ENCODE measurements at places on chromosomes 12 and 14.
A peak's percentile ranks its signal among the peaks of the same experiment; 100 is the strongest.

DNA sequence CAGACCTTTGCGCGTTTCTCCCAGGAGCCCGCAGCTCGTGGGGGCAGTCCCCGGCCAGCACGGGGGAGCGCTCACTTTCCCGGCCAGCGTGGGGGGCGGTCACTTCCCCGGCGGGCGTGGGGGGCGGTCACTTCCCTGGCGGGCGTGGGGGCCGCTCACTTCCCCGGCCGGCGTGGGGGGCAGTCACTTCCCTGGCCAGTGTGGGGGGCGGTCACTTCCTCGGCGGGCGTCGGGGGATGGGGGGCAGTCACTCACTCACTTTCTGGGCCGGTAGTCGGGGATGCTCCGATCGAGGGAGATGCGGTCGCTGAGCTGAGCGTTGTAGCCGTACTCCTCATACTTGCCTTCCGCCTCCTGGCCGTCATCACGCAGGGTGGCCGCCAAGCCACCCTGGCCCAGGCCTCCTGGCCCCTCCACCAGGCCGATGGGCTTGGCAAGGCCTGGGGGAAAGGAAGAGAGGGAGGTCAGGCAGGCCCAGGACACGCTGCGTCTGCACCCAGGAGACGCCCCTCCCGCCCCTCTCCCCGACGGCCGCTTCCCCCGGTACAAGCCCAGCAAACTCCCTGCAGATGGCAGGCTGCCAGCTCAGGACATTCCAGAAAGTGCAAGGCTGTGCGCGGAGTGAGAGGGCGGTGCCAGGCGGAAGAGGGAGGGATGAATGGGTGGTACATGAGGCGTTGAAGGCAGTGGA lies 43.3 kb downstream of the GALNT9 start:
- DNase-seq: no peak

DNA sequence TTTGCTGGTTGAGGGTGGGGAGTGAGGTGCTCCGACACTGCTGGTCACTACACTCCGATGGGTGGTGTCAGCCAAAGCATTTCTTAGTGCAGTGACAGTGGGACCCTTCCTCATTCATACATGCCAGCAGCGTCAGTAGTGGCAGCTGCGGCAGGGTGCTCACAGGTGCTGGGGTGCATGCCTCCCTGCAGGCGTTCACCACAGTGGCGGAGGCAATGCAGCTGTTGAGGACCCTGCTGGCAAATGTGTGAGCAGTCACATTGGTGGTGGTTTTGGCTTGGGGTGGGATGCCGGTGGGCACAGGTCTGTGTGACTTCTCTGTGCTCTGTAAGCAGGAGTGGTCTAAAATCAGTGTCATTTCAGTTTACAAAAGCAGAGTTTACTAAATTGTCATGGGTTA lies 464.6 kb downstream of the FUT8 start:
- no peak for DNase-seq

DNA sequence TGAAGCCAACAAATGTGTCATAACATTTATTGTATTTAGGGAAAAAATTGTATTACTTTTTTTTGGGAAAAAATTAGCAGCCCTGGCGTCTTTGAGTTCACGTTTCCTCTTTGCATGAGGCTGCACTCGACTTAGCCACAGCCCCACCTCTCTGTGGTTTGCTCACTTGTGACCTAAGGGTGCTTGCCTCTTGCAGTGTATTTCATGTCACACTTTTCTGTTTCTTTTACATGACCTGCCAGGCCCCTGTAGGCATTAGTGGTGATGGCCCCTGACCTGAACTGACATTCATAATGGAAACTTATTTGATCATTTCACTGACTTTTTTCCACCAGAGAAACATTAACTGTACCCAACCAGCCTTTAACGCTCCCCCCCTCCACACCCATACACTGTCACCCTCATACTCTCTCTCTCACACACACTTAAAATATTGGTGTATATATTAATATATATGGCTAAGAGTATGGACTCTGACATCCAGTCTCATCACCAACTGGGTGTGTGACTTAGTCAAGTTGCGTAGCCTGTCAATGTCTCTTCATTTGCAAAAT lies 122.9 kb downstream of the PRKCH start:
- peak; percentile 46 for DNase-seq

GRCh38 chr14:92448786-92449185 lies 64.8 kb upstream of the RIN3 start:
- no peak for DNase-seq

- no peak for DNase-seq
Measured at GRCh38 chr12:10395390-10395998, 5.7 kb upstream of the KLRK1 start.

GRCh38 chr14:81561084-81561775 lies 27.6 kb upstream of the SEL1L start:
- no peak for DNase-seq

DNA sequence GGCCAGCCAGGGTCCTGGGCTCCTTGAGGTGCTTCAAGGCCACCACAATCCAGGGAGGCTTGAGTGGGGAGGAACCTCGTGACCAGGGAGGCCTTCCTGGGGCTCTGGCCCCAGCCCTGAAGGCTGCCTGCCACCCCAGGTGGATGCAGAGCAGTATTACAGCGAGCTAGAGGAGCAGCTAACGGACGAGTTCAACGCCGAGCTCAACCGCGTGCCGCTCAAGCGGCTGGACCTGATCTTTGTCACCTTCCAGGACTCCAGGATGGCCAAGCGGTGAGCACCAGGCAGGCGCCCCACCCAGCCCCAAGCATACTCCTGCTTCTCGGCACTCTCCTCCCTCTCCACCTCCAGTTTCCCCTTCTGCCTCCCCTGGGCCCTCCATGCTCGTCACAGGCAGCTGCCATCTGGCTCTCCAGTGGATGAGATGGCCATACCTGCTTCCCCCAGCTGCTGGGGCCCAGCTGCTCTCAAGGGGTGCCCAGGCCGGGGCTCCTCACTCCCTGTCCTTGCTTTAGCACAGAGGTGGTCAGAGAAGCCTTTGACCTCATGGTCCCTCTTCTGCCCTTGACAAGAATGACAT lies 30.6 kb downstream of the NGB start:
- no peak for DNase-seq

DNA sequence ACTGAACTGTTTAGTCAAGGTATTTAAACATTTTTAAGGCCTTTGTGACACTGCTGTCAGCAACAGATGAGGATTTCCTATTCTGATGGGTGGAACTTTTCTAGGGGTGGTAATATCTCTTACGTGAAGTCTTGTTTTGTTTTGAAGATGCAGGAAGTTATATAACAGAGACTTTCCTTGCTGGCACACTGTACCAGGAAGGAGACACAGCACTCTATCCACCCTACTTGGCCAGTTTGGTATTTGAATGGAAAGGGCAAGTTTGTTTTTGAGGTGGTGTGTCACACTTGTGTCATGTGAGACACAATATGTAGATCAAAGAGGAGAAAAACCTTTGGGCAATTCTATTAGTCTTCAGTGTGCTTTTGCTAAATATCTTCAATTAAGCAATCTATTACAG lies 51.6 kb upstream of the SRP54 start:
- no peak for DNase-seq

GRCh38 chr12:127722611-127723010 lies 544.4 kb upstream of the TMEM132C start:
- DNase-seq: no peak

- no peak for DNase-seq
Measured at GRCh38 chr12:131060011-131060703, 106.5 kb downstream of the ADGRD1 start.

DNA sequence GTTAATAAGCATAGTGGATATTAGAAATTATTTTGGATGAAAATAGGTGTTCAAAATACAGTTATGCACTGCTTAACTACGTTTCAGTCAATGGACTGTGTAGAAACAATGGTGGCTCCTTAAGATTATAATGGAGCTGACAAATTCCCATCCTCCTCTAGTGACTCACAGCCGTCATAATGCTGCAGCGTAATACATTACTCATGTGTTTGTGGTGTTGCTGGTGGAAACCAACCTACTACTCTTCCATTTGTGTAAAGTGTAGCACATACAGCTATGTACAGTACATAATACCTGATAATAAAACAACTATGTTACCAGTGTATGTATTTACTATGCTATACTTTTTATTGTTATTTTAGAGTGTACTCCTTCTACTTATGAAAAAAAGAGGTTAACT lies 111.2 kb upstream of the TMCC3 start:
- DNase-seq: no peak

- no peak for DNase-seq
Measured at GRCh38 chr12:6745741-6746525, 7.0 kb downstream of the MLF2 start.

DNA sequence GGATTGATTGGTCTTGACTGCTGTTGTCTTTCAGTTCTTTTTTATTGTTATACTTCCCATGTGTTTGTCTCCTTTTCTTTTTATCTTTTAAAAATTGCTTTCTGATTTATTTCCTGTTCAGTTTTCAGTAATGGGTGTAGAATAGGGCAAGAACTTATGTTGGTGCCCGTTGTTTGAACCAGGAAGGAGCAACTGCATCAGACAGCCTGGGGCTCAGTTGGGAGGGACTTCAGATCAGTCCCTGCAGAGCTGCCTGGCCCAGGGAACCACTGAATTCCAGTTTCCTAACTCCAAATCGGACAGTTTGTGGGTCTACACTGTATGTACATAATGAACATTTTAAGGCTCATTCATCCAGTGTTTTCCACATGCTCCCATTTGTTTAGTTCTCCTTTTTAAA lies 64.9 kb downstream of the FBXO34 start:
- no peak for DNase-seq

DNA sequence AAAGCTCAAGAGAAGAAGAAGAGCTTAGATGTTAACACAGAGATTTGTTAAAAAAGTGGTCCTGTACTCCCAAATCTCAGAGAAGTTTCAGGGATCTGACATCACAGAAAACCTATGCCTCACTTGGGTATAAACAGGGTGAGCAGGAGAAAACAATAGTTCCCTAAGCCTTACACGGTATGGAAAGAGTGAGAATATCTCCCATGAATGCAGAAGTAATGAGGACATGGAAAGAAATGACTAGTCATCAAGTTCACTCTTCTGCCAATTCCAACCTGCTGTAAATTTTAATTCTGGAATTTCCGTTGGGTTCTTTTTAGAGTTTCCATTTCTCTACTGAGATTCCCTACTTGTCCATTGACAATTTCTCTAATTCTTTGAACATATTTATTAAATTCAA lies 6.2 kb upstream of the PTGER2 start:
- no peak for DNase-seq

GRCh38 chr12:64792128-64792527 lies 32.3 kb upstream of the TBC1D30 start:
- DNase-seq: no peak

GRCh38 chr12:126570566-126570965 lies 1505.3 kb downstream of the AACS start:
- DNase-seq: no peak

- DNase-seq: no peak
Measured at GRCh38 chr12:126487431-126487980, 1422.3 kb downstream of the AACS start.

DNA sequence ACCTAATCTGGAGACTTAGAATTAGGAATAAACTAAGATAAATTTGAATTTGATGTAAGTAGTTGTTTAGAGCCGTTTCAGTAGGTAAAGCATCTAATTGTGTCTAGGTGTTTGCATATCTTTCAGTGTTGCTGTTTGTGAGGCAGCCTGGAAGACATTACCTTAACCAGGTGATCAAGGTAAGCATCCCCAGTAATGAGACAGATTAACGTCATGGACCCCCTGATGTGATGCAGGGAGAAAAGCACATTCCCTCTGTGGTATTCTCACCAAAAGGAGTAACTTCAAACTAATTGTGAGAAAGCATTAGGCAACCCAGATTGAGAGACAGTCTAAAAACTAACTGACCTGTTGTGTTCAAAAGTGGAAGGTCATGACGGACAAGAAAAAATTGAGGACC lies 251.6 kb downstream of the NUAK1 start:
- no peak for DNase-seq

GRCh38 chr12:121653999-121654398 lies 15.5 kb downstream of the MORN3 start:
- no peak for DNase-seq

DNA sequence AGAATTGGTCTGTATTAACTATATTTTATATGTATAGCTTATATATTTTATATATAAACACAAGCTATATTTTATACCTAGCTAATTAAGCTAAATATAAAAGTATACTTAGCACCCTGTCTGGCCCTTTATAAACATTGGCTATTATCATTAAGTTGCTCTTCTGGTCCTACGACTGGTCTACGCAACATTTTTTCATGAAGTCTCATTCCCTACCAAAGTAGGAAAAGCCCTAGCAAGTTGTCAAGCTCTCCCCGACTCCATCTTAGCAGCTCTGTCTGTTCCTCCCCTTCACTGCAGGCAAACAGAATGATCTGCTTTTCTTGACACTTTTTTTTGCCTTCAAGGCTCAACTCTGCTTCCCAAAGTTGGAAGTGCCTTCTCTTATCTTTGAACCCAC lies 36.7 kb upstream of the ELK3 start:
- DNase-seq: no peak

- no peak for DNase-seq
Measured at GRCh38 chr12:50603817-50604639, 99.2 kb downstream of the DIP2B start.

DNA sequence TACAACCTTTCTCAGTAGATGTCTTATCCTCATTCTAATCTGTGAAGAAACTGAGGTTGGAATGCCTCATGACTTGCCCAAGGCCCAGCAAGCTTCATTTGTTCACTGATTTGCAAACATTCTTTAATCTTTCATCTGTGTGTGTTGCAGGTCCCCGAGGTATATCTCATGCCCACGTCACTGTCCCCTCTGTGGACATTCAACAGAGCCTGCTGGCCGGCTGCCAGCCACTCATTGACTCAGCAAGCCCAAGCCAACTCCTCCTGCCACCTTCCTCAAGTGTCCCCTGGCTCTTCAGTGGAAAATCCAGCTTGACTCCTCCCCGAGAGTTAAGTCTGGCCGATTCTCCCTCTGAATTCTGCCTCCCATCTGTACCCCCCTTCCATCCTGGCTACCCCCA lies 1.9 kb upstream of the DCAF4 start:
- DNase-seq: no peak

- no peak for DNase-seq
Measured at GRCh38 chr12:101002696-101003419, 207.2 kb downstream of the SLC5A8 start.

DNA sequence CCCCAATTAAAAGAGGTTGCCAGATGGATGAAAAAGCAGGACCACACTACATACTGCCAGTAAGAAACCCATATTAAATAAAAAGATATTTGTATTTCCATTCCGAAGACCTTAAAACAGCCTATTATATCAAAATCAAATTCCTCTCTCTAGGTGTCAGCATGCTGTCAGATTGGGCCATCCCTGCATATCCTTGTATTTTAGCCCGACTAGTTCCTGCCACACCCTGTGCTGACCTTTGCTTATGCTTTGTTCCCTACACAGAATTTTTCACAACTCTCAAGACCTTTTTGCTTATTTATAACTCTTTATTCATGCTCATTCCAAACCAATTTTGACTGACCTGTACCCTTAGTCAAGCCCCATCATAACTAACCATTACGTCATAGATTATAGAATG lies 12.8 kb downstream of the GSKIP start:
- no peak for DNase-seq

DNA sequence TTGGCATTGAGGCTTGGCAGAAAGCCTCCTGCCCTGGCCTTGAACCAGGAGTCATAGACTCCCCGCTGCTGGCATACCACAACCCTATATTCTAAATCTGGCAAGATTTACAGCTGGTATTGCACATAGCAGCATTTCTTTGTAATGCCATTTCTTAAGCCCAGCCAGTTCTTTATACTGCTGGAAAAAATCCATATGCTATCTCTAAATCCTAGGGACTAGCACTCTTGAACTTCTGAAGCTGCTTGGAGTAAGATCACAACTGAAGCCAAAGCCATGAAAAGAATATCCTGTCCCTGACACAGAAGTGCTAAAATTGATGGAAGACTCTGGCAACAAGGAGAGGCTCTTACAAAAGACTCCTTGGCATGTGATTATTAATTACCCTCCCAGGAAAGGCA lies 89.3 kb downstream of the KCNC2 start:
- DNase-seq: no peak
